Colonic mucosa (tissue), 4 donors: ENCODE measurements at places on chromosomes 5 and 9. TPM values are rescaled to one million over a fixed set of nuclear protein-coding genes. Genes with fewer than 3 reads are reported as not detected.

Gene FGD3
- 2.3 TPM for total RNA-seq

Gene ELOVL7
- total RNA-seq: 31.5 TPM

Gene HAVCR1
- total RNA-seq: 27.7 TPM

Gene PLK2
- 21.8 TPM for total RNA-seq

GRCh38 chr5:57338068-57338867 is 144.3 kb downstream of the ACTBL2 start:
- peak; percentile 40 for DNase-seq

- no peak for DNase-seq
These were observed 835 bp upstream of the DND1 start for GRCh38 chr5:140674211-140674610.

DNA sequence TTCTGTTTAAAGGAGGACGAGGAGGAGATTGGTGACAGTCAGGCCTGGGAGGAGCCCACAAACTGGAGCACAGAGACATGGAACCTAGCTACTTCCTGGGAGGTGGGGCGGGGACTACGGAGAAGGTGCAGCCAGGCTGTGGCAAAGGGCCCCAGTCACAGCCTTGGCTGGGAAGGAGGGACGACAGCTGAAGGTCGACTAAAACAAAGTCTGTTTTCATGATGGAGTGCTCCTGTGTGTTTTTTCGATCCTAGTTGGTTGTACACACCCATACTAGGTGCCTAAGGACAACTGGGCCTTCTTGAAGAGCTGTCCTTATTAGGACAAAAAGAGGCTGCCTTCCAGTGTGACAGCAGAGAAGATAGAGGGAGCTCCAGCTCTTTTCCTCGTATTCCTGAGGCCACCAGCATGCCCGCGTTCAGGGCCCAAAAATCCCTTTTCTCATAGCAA is 2.9 kb downstream of the CCDC107 start:
- DNase-seq: peak; percentile 65

- no peak for DNase-seq
These were observed 4.8 kb downstream of the FOXI1 start for GRCh38 chr5:170110403-170111087.

- no peak for DNase-seq
These were observed 115.9 kb upstream of the MINAR2 start for GRCh38 chr5:129631961-129632360.

DNA sequence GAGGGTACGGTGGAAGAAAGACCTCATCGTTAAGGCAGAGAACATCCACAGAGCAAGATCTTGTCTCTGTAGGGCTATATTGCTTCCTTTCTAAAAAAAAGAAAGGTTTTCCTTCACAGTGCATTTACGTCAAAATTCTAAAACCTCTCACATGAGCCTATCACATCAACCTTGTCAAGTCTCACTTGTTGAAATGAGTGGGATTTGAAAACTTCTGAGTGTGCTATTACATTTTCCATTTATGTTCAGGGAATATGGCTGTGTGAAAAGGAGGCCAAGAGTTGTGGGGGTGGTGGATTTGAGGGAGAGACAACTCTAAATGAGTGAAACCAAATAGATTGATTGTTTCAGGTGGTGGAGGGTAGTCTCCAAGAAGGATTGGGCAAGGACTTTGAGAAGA is 147.1 kb upstream of the MPDZ start:
- no peak for DNase-seq

GRCh38 chr5:118435131-118435530 is 553.2 kb downstream of the DTWD2 start:
- no peak for DNase-seq

DNA sequence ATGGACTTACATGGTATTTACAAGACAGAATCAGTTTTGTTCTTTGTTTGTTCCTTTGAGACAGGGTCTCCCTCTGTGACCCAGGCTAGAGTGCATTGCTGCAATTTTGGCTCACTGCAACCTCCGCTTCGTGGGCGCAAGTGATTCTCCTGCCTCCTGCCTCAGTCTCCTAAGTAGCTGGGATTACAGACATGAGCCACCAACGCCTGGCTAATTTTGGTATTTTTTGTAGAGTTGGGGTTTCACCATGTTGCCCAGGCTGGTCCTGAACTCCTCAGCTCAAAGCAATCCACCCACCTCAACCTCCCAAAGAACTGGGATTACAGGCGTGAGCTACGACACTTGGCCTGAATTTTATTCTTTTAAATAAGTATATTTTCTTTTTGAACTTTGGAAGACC is 27.6 kb downstream of the RAB24 start:
- DNase-seq: no peak

DNA sequence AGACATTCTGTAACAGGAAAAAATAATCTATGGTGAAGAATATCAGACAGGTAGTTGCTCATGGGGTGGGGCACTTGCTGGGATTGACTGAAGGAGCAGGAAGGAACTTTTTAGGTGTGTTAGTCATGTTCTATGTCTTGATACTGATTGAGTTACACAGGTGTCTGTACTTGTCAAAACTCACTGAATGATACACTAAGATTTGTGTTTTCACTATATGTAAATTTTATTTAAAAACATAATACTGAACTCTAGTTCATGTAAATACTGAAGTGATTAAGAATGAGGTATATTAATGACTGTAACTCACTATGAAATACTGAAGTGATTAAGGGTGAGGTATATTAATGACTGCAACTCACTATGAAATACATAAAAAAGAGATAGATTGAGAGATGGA is 28.5 kb downstream of the IL6ST start:
- no peak for DNase-seq

DNA sequence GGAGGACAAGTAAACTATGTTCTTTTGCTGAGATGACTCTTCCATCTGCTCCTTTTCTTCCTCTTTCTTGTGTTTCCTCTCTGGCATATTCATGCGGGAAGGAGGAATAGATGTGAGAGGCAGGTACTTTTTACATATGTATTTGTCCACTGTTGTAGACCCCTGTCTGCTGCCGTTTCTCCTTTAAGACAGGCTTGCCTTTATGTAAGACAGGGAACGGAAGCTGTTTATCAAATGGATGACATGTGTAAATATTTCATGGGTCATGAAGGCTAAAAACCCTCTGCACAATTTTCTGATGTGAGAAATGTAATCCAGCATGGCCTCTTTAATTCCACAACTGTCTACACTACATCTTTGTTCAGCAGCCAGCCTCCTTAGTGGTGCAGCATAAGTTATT is 1525.5 kb upstream of the NUDT12 start:
- no peak for DNase-seq

DNA sequence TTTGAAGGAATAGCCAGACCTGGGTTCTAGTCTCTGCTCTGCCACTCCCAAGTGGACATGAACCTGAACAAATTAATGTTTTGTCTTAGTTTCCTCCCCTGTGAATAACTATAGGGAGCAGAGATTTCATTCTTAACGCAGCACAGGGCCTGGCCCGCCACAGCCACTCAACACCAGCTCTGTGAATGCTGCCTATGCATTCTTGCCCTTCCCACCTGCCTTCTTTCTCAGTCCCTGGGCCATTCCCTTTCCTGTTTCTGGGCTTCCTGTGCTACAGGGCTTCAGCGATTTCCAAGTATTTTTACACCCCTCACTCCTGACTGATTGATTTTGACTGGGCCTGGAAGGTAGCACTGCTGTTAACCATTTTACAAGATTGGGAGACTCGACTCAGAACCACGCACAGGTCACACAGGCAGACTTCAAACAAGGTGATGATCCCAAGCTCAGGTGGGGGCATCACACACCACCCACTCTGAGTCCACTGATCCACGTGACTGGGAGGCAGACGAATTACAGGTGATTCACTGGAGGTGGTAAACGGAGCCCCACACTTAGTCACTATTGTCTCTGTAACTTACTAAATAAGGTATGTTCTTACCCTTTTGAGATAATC is 21.4 kb downstream of the PTPN3 start:
- peak; percentile 30 for DNase-seq

- DNase-seq: no peak
These were observed 67.8 kb downstream of the NRG2 start for GRCh38 chr5:139975306-139975705.

DNA sequence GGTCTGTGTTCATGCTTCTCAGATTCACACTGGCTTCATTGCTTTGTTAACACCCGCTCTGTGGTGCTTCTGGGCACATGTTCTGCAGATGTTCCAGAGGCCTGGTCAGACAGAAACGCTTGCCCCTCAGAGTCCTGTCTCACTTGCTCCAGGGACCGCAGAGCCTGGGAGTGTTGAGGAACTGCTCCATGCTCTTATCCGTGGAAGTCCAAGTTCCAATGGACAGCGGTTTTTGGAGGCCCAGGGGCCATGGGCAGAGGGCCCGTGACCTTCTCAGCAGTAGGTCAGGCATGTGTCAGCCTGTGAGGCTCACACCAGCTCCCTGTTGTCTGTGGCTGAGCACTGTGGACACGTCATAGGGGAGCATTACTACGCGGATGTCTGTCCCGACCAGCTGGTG is 364.7 kb upstream of the IRX1 start:
- DNase-seq: no peak
